NCI-H1092 (cell line): ENCODE measurements at places on chromosomes 11 and 22.
A peak's percentile ranks its signal among the peaks of the same experiment; 100 is the strongest.

DNA sequence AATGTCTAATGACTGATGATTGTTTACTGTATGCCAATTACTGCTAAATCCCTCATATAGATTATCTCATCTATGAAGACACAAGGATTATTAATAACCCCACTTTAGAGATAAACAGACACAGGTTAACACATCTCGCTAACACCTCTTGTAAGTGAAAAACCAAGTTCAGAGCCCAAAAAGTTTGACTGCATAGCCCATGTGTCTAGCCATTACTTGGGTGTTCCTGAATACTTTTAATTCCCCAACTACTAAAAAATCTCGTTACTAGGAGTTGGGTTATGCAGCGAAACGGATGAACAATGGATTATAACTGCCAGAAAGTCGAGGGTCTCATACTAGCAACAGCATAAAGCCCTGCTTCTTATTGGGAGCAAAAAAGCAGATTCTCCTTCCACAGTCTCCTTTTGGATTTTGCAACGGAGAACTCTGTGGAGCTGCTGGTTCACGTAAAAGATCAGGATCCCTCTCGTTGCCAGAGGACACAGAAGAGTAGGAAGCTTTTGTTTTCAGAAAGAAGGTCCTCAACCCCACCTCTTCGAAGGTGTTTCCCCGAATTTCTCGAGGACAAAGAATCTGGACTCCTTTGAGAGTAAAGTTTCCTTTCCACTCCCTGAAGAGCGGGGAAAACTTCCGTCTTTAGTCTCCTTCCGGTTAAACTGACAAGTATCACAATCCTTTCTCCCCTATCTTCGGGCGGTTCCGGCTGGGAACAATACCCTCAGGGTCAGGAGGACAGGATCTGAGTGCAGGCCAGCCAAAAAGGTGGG is 979 bp downstream of the ZBED5 start:
- DNase-seq = no peak

- no peak for DNase-seq
Observed at GRCh38 chr11:129372609-129373488, 2.8 kb upstream of the BARX2 start.

GRCh38 chr11:42958635-42959034 is 353.2 kb upstream of the API5 start:
- no peak for DNase-seq

DNA sequence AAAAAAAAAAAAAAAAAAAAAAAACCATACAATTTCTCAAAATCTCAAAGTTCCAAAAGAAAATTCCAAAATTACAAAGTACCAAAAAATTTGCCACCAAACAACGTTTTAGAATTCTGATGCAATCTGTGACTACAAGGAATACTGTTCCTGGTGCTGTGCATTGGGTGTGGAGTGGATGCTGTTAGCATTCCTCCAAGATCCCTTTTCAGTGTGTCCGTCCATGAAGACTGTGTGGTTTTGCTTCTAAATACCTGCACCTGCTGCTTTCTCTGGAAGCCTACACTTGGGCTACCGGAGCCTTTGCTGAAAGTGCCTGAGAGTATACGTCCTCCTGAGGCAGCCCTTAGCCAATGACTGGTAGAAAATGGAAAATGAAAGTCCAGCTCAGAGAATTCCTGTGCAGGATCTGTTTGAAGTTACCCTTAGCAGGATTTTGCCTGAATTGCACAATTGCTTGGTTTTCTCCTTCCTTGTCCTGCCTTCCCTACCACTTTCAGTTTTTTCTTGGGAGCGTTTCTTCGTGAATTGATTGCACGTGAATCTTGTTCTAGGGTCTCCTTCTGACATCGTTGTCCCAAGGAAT is 140.8 kb downstream of the TRPC6 start:
- no peak for DNase-seq

GRCh38 chr11:110003426-110003825 is 89.8 kb upstream of the ZC3H12C start:
- no peak for DNase-seq

DNA sequence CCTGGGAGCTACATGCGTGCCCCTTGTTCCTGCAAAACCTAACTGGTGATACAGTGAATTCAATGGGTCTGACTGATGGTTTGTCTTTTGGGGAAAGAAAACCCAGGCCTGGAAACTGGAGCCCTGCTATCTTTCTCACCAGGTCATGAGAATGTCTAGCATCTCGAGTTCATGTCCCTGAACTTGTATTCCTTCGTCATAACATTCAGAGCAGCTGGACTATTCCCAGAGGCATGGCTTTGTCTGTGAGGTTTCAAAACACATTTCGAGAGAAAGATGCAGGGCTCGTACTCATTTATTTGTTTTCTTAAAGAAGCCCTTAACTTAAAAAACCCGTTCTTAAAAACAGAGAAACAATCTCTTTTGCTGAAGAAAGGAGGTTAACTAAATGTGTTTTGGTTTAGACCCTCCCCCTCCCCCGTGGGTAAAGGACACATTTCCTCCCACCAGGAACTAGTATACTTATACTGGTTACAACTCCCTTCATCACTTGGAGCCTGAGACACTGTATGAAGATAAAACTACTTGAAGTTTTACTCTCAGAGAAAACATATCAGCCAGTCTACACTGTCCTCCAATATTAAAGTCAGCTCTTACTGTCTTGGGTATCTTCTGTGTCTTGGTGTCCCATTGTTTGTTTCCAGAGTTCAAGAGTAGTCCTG is 43.2 kb downstream of the ME3 start:
- no peak for DNase-seq

GRCh38 chr11:127492029-127492428 is 491.5 kb upstream of the KIRREL3 start:
- DNase-seq = no peak

DNA sequence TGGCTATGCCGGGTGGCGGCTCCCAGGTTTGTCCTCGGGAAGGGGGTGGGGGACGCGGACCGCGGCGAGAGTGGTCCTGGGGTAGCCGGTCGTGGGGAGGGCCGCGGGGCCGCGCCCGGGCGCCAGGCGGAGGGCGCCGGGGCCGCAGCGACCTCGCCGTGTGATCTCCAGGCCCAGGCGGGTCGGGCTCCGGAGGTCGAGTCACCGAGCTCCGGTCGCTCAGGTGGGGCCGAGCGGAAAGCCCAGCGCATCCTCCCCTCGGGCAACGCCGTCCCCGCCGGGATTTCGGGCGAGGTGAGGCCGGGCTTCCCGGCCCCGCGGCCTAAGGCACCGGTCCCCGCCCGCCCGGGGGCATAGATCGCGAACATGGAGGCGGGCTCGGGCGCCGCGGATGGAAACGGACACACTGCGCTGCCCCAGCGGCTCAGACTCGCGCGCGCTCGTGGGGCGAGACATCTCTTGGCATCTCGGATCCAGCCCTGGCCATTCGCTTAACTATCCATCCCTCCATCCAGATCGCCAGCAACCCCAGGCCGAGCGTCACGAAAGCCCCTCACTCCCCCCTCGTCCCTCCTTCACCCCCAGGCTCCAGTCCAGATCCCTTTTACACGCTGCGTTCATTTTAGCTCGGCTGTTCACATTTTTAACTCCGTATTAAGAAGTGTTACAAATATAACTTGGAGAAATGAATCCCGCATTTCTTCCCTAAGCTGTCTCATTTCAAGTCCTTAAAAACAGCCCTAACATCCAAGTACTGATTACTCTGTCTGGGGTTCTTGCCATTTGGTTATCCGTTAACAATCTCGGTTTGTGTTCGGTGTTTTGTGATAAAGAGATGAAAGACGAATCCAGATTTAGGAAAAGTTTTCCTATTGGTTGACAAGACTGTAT is 460 bp downstream of the ZC3H12C start:
- DNase-seq = peak; percentile 46

DNA sequence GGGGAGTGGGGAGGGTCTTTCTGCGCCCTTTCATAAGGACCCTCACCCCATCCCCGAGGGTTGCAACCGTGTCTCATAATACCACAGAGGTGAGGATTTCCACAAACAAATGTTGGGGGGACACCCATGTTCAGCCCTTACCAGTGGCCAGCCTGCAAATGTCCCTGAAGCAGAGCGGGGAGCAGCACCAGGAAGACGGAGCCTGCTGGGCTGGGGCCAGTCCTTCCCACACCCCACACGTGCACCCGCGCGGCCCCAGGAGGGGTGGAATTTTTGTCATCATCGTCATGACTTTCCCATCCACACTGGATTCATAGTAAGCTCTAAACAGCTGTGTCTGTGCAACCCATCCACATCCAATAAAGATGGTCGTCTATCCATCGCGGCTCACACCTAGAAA is 409.8 kb downstream of the BRD1 start:
- DNase-seq = no peak

GRCh38 chr22:48939441-48940265 is 888.0 kb downstream of the BRD1 start:
- no peak for DNase-seq

DNA sequence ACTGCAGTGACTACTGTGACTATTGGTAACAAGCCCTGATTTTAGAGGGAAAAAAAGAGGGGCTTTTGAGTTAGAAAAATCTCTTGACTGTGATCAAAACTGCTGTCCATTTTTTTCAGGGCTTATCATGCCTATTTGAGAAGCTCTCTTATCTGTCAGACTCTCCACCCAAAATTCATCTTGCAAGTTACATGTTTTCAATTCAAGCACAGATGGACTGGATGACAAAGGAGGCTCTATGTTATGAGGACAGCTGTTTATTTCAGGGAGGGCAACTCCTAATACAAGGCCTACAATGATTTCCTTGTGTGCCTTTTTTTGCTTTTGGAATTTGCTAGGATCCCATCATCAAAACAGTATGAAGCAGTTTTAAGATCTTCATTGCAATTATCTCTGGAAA is 35.2 kb upstream of the USP47 start:
- DNase-seq = no peak

GRCh38 chr11:35142481-35143075 is 3.6 kb downstream of the CD44 start:
- DNase-seq = no peak

- DNase-seq = no peak
Observed at GRCh38 chr22:23892130-23892529, 2.1 kb upstream of the MIF start.

GRCh38 chr11:114483929-114484328 is 44.7 kb downstream of the REXO2 start:
- DNase-seq = no peak

DNA sequence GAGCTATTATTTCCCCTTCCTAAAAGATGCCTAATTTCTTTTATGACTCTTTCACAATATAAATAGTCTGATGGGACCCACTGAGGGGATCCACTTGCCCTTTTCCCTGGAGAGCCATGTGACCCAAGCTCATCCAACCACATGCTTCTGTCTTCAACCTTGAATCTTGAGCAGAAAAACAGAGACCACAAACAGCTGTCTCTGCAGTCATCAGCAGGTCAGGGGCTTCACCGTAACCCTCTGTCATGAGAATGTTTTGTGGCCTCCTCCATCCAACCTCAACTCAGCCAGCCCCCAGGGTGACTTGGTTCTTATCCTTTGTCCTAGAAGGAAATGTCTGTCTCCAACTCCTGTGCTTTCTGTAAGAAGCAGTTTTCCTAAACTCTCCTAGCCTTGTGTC is 129.6 kb upstream of the POU2AF2 start:
- DNase-seq = no peak

DNA sequence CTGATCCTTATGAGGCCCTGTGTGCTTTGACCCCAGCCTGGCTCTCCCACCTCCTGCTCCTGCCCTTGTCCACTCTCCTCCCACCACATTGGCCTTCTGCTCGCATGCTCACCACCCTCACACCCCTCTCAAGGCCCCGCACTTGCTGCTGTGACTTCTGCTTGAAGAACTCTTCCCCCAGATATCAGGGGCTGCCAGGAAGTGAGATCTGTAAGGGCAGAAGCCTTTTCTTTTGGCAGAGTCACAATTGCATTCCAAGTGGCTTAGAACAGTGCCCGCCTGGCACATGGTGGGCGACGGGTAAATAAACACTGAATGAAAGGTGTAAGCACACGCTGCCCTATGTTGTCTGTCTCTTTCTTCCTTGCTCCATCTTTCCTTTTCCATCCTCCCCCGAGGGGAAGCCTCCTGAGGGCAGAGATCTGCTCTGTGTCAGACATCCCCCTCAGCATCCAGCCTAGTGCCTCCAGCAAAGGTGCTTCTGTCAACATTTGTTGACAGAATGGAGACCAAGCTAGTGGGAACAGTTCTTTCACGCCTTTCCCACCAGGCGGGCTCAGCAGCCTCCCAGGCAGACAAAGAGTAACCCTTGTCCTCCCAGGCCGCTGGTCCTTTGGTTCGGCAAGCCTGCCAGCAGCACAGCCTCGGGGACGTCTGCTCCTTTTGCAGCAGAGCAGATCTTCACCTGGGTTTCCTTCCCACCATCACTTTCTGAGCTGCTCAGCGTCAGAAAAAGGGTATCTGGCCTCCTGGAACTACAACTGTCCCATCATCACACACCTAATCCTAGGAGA is 10.0 kb upstream of the PEX26 start:
- DNase-seq = no peak

DNA sequence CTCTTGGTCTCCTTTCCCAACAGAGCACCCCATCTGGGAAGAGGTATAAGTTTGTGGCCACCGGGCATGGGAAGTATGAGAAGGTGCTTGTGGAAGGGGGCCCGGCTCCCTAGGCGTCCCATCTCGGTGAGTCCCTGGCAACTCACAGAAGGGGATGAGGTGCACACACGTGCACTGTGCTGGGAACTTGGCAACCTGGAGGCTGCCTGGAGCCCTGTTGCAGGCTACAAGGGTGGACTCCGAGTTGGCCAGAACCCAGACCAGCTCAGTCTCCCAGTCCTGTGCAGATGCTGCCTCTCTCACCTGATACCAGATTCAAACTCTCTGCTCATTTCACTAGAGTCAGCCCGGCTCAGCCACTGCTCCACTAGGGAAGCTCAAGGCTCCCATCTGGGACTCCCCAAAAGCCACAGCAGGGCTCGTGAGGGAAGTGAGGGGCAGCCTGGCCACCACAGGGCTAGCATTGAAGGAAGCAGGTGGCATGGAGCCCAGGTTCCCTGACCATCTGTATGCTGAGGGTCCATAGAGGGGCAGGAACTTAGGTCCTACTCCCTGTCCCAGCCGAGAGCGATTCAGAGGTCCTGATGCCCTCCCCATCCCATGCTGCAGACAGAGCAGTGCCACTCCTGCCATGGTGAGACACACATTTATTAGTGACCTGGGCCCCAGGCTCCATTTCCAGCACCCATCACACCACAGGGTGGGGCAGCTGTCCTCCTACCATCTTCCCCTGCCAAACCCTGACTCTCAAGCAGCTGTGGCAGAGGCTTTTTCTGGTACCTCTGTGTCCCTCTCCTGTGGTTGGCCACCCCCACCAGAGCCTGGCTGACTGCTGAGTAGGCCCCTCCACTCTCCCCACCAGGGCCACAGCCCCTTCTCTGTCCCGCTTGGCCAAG is 4.0 kb downstream of the PRR33 start:
- no peak for DNase-seq

DNA sequence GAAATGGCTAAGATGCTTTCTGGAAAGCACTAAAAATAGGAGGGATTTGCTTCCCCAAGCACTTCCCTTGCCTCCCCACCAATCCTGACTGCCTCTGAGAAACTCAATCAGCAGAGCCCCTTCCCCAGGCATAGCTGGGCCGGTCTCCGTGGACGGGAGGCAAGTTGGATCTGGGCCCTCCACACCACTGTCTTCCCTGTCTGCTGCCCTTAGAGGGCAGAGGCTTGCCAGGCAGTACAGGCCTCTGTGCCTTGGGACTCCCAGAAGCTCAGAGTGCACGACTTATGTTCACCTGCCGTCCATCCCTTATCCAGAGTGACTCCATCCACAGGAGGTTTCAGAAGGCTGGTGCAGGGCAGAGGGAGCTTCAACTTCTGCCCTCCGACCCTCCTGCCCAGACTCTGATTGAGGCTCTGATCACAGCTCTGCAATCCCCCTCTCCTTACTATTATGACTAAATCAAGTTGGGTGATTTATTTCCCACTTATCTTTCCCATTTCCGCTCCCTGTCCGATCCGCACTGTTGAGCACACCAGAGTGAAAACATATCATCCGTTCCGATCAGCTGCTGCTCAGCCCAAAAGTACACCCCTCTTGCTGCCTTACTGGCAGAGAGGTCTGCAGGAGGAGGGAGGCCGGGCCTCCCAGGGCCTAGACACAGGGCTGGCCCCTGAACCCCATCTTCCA is 71.8 kb downstream of the DSCAML1 start:
- DNase-seq = peak; percentile 73
